ENCODE measurements at places on chromosomes 7 and 10. TPM values are rescaled to one million over a fixed set of nuclear protein-coding genes. Genes with fewer than 3 reads are reported as not detected.

Gene HGF
- total RNA-seq = 10.5 TPM

- DNase-seq = no peak
Measured at GRCh38 chr10:114681542-114681941, 23.5 kb upstream of the ABLIM1 start.

DNA sequence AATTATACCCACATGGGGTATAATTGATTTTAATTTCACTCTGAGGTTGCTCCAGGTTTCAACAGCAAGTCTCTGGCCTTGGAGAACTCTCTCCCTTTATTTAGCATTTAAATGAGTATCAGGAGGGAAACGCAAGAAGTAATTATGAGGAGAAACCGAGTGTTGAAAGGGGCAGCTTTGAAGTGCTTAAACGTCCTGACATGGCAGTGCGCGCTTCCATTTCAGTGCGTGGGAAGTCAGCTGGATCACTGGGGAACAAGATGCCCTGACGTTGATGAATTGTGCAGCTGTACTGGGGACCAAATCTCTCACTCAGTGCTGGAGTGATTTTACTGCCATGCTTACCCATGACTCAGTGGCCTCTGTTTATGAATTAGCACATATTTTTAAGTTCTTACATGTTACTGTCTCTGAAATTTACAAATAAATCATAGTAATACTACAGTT lies 106.0 kb upstream of the PRR15 start:
- no peak for DNase-seq

- no peak for DNase-seq
Measured at GRCh38 chr7:88806280-88807037, 10.9 kb upstream of the TEX47 start.

- DNase-seq = no peak
Measured at GRCh38 chr7:50645186-50645585, 80.0 kb upstream of the DDC start.

Measured in sigmoid colon (tissue), 7 donors.